CD4-positive, alpha-beta T cell (primary cell): ENCODE measurements at places on chromosomes 11 and 22.
A peak's percentile ranks its signal among the peaks of the same experiment; 100 is the strongest.

GRCh38 chr22:34943830-34944229, 122.1 kb upstream of the ISX start:
- DNase-seq, result no peak

DNA sequence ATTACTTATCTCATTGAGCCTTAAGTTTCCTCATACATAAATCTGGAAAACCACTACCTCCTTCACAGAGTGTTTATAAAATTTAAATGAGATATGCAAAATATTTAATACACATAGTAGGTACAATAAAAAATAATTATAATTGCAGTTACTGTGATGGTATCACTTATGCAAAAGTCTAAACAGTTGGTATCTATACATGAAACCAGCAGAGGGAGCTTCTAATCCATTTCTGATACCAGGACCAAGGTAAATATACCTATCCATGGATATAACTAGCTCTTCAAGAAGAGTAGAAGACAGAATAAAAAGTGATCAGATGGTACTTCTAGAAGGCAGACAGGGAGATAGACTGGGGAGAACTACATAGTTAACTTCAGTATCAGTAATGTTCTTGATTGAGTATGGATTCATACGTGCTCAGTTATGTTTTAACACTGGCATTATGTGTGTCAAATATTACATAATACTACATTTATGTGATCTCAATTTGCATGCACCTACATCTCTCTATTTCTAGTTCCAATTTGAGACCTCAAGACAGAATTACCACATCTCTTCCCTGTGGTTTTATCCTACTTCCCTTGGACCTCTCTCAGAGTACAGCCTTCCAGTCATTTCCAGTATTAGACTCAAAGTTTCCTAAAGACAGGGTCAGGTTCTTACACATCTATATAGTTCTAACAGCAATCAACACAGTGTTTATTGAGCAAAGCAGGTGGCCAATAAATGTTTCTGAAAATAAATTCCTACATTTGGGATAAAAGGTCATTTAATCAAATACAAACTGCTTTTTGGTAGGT, 13.7 kb upstream of the TSG101 start:
- DNase-seq, result no peak

GRCh38 chr11:73322382-73323306, 14.6 kb downstream of the ARHGEF17 start:
- no peak for DNase-seq

DNA sequence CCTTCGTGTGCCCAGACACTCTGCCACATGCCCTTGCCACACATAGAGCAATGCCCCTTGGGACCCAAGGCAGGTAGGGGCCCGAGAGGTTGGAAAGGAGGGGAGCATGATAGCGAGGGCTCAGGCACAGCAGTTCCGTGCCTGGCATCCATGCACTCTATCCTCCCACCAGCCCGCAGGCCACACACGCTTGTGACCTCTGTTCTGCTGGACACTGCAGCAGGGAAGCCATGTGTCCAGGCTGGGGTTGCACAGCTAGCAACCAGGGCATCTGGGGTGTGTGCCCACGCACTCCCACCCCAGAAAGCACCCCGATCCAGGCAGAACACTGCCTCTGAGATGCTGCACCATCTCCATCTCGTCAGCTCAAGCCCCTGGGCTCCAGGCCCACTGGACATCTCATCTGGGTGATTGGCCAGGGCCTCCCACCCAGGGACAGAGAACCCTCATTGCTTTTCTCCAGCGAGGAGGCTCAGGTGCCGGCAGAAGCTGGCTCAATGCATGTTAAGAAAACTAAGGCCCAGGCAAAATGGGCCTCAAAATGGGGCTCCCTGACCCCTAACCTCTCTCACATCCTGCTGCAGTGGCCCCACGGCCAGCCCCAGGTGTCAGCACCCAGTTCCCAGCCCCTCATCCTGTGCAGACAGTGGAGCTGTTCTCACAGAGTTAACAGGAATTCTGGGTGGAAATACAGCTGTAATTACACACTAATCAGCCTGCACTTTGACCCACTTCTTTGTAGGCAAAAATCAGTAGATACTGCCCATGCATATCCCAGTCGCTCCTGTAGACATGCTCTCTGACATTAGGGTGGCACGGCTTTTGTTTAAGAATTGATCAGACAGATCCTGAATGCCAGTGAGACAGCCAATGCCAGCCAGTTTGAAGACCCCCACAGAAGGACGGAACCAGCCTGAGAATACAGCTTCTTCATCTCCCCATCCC, 173.9 kb upstream of the B3GAT1 start:
- no peak for DNase-seq

DNA sequence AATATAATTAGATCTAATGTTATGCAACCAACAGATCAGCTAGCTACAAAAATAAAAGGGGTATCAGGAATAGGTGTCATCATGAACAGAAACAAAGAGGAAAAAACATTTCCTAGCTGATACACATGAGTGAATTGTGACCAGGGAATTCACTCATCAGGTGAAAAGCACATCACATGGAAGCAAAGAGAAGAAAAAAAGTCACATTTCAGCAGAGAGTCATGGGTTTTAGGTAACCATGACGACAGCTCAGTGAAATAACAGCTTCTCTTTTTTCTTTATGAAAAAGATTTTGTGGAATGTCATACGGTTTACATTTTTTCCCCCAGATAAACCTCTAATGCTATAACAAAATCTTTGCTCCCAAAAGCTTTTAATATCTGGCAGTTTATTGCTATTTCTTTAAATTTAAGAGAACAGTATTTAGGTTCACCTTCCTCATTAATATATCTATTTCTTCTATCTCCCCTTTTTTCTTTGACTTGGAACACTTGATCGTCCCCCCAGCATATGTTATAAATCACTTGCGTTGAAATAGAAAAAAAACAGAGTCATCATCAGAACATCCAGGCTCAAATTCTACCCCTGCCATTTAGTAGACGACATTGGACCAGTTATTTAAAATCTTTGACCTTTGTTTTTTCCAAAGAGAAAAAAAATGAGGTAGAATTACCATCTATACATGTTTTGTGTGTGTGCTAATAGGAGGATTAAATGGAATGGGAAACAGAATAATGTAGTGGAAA, 5.3 kb downstream of the TYR start:
- no peak for DNase-seq

GRCh38 chr11:11661326-11662040, 39.7 kb upstream of the GALNT18 start:
- DNase-seq, result no peak

GRCh38 chr11:73350908-73351636, 25.1 kb upstream of the RELT start:
- DNase-seq, result peak; percentile 51

DNA sequence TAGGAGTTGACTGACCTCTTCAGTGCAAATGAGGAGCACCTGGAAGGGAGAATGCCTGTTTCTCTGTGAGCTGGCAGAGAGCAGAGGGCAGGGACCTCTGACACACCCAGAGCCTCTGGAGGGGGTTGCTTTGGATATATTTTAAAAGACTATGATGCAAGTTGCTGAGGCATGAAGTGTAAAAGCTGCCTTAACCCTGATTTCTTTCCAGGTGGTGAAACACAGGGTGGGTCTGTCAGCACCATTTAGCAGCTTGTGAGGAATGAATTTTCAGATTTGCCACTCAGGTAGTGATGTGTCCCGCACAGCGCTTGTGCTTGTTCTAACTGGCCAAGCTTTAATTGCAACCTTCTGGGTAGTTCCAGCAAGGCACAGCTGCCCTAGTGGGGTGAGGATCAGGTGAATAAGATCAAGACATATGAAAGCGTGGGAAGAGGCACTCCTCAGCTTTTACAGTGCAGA, 90.2 kb downstream of the SWAP70 start:
- no peak for DNase-seq

DNA sequence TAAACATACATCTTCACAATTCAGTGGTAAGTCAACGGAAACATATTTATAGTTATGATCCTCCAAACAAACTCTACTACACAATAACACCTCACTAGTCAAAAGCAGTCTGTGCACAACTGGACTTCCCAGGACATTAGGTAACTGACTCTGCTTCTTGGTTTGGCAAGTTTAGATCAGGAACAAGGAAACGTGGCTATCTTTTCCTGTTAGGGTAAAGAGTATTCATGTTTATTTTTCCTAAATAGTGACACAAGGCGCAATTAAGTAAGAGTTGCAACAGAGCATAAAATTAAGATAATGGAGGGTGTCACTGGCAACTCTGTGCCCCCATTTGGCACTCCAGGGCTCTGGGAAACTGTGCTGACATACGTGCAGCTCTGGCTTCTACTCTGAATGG, 70.2 kb upstream of the TP53AIP1 start:
- DNase-seq, result no peak

DNA sequence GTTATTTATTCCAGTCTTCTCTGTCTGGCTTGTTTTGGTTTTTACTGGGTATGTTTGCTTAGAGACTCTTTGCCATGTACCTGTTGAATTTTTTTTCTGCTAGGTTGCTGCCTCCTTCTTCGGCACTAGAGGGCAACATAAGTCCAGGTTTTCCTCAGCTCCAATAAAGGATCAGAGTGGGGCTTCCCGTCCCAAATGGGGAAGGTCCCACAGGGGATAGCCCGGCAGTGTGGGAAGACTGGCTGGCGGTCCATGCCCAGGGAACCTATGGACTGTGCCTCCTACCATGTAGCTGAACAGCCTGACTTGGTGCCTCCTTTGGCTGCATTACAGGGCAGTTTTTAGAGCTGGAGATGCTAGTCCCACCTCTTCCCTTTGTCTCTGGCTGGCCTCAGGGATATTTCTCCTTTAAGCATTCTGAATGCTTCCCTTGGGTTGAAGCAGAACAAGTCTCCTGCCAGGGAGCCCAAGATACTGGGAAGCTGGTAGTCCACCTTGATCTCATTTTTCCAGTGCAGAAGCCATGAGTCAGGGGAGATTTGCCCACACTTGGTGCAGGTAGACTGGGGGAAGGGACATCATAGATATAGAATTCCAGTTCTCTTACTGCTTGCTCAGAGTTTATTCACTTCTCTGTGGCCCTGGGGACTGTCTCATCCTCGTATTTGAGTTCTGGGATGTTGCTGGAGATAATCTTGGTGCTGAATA, 60.2 kb downstream of the BRD1 start:
- DNase-seq, result peak; percentile 34

DNA sequence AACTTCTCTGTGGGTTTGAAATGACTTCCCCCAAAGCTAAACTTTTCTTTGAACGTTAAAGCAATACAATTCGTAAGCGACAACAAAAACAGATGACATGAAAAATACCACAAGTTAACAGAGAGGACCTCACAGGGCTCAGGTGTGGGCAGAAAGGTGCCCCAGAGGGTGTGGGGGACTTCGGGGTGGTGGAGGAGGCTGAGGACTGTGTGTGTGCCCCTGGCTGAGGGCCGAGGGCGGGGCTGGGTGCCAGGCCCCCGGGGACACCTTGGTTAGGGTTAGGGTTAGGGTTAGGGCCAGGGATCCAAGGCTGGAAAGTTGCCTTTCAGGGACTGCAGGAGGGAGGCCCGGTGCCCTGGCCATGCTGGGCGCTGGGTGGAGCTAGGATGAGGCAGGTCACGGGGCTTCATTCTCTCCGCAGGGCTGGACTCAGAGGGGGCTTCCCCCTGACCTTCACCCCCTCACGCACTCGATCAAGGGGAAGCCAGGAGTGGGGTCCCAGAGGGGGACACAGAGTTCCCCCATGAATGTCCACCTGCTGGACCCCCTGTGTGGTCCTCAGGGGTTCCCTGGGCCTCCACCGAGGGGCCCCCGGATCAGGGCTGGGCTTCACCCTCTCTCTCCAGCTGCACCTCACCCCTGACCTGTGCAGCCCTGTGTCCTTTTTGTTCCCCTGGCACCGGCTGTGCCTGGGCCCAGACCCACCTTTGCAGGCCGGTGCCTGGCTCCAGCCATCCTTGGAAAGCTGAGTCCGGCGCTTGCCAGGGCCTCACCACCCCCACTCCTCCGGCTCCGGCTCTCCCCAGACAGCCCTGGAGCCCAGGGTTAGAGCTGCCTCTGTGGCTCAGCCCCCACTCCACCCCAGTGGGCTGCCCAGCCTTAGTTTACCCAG, 7.0 kb downstream of the TNNI2 start:
- no peak for DNase-seq

GRCh38 chr22:25774575-25775026, 32.6 kb downstream of the MYO18B start:
- DNase-seq, result no peak

DNA sequence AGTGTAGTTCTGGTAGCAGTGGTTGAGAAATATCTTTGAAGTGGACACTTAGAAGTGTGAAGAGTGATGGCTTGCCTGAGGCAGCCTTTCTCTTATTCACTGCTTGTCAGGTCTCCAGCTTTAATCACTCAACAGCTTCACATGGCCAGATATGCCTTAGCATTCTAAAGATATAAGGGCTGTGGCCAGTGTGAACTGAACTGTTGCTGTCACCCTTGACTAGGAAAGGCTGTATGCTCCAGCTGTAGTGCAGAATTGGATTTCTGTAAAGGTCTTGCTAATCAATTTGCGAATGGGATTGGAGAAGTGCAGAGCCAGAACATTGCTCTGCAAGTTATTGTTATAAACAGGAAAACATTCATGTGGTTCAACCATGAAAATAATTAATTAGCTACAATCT, 266.7 kb downstream of the TMEM135 start:
- DNase-seq, result no peak

DNA sequence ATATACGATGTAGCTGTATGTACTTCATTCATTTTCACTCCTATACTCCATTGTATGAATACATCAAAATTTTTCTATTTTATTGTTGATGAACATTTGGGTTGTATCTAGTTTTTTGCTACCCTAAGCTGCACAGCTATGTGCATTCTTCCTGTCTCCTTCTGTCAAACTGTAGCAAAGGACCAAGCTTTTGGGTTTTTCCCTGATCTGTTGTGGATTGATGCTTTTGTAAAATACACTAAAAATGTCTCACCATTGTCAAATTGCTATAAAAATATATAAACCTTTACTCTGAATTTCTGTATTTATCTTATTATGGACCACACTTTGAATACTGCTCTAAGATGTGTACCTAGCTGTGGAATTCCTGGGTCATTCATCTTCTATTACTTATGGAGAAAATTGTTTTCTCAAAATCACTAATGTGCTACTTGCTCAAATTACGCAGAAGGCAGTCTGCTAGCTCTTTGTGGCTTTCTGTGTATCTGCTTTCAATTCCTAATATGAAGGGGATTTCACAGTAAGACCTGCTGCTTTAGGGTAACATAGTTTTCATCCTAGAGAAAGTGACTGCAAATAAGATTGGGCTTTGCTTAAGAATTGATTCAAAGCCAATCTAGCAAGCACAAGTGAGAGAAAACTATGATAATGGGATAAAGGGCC, 123.4 kb downstream of the CYP2R1 start:
- no peak for DNase-seq

GRCh38 chr11:107359701-107360100, 97.9 kb downstream of the CWF19L2 start:
- no peak for DNase-seq

- no peak for DNase-seq
Observed at GRCh38 chr22:26395926-26396325, 33.1 kb upstream of the ASPHD2 start.
